Esophagus squamous epithelium (tissue), 5 donors: ENCODE measurements at places on chromosomes 6 and 20.

- DNase-seq = no peak
Measured at GRCh38 chr20:20493701-20494100, 125.8 kb downstream of the INSM1 start.

DNA sequence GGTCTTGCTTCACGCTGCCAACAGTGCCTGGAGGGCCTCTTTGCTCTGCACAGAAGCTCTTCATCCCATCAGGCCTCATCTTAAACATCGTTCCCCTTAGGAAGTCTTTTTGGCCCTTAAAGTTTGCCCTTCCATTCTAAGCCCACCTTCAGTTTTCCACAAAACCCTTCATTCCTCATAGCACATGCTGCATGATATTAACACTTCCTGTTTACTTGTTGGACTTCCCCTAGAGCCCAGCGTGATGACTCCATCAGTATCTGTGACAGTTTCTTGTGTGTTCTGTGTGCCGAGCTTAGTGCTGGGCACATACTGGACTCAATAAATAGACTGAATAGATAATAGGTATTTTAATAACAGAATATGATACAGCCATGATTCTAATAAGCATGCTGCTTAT lies 2.2 kb downstream of the NT5DC1 start:
- DNase-seq = no peak

GRCh38 chr6:44494011-44494501 lies 106.5 kb downstream of the CDC5L start:
- DNase-seq = no peak

GRCh38 chr6:92589996-92590395 lies 829.4 kb downstream of the EPHA7 start:
- no peak for DNase-seq

DNA sequence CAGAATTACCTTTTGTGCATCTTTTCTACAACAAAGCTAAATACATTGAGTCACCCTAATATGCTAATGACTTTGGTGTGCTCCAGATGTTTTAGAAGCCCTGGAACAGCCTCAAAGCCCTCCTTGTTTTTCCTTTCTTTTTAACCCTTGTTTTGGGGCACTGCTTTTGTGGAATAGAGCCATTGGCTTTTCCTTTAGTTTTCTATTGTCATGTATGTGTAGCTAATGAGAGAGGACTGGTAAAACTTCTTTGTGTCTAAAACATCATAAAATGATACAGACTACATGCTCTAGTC lies 158.8 kb downstream of the JARID2 start:
- DNase-seq = no peak

DNA sequence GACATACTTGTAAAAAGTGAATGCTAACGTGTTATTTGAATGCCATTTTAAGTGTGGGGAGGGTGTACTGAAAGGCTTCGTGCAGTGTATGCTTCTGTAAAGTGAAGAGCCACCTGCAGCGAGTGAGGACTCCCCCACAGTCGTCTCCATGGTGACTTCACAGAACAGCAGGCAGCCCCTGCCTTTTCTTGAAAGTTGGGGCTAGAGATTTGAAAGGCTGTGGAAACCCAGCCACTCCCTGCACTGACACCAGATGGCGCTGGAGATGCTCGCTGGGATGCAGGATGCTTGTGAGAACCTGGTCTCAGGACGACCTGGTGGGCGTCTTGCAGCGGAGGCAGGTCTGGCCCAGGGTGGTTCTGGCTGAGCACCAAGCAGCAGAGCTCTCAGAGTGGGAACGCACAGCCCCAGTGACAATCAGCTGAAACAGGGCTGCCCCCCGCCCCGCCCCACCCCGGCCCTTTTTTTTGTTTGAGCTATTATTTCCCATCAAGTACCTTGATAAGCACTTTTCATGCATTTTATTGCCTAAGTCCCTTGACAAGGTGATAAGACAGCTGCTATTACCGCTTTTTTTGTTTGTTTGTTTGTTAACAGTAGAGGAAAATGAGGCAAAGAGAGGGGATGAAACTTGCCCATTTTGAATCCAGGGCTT lies 150.3 kb downstream of the SYCP2 start:
- no peak for DNase-seq

GRCh38 chr6:11062715-11063114 lies 18.6 kb upstream of the ELOVL2 start:
- no peak for DNase-seq

DNA sequence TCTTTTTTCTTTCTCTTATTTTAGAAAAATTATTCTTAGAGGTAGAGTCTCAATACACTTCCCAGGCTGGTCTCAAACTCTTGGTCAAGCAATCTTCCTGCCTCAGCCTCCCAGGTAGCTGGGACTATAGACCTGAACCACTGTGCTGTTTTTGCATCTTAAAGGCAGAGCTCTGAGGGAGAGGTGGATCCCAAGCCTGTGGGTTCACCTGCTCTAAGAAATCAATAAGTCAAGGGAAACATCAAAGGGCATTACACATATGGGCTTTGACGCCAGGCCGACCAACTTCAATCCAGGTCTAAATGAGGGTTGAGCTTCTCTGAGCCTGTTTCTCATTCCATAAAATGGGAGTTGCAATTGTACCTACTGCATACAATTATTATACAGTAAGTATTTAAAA lies 223.9 kb downstream of the LY86 start:
- no peak for DNase-seq

- no peak for DNase-seq
Measured at GRCh38 chr6:84752118-84752850, 12.1 kb downstream of the TBX18 start.

DNA sequence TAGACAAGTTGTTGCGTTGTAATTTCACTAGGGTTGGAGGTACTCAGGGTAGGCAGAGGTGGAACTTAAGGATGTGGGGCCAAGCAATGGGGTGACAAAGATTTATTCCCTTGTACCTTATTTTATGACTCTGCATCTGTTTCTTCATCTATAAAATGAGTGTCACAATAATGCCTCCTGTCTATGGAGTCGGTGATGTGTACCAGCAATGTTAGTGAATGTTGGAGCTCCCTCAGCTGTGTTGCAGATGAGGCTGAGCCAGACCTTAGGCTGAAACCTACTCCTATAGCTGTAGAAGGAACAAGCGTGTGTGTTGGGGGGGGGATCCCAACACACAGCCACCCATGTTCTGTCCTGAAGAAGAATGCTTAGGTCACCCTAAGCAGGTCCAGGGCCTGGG lies 4.5 kb downstream of the UBE2C start:
- DNase-seq = no peak

- DNase-seq = no peak
Measured at GRCh38 chr6:50959081-50959641, 140.5 kb downstream of the TFAP2B start.

GRCh38 chr6:170480050-170480692 lies 72.9 kb downstream of the PSMB1 start:
- no peak for DNase-seq

- no peak for DNase-seq
Measured at GRCh38 chr6:108564178-108564577, 3.5 kb downstream of the FOXO3 start.

- no peak for DNase-seq
Measured at GRCh38 chr20:25269057-25269832, 21.4 kb downstream of the PYGB start.

- no peak for DNase-seq
Measured at GRCh38 chr6:37122861-37123260, 47.1 kb upstream of the PIM1 start.

DNA sequence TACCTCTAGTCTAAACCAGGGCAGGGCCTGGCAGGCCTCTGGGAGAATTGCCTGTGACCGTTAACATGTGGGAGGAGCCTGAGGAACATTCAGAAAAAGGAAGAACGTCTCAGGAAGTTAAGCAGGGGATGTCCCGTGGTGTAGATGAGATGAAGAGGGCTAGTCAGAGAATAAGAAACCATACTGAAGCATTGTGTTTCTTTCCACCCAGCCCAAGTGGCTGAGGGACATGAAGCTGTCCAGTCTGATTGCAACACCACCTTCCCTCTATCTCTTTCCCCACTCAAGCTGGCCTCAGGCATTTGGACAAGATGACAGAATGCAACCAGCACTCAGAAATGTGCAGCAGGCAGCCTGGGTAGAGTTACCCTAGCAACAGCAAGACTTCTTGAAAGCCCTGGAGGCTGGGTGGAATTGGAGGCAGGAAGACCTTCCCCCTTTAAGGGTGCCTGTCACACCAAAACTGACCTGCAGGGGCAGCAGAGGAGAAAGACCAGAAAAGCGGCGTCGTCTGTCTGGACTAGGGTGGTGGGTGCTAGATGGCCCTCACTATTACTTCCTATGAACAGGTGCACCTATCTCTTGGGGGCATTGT lies 186.1 kb downstream of the UNC5CL start:
- DNase-seq = no peak

DNA sequence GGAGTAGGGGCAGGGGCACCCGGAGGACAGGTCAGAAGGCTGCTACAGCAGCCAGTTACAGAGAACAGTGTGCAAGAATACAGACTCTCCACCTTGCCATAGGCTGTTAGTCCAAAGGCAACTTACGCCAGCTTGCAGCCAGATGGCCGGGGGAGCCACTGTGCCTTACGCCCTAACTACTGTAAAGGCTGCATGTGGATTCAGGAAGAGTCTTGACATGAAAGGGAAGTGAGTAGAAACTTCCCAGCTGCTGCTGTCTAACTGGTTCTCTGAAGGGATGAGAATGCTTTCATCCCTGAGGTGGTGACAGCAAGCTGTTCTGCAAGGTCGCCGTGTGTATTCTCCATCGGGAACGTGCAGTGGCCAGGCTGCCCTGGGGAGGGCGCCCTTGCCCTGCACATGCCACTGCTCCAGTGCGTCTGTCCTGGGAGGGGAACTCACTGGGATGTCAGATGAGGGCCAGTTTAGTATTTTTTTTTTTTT lies 46.1 kb downstream of the LYRM4 start:
- DNase-seq = no peak

DNA sequence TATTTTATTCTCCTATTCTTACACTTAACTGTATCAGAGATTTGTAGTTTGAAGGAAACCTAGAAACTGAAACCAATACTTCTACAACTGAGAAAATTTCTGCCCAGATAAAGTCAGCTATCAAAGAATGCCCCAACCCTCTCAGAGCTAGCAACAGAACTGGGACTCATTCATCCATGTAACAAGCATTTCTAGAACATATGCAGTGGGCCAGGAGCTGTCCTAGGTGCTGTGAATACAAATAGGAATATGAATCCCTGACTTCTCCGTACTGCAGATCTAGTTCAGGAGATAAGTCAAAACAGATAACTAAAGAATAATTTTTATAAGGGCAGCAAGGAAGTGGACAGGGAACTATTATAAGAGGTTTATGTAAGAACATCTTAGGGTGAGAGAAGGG lies 654.1 kb upstream of the NOX3 start:
- no peak for DNase-seq
